ENCODE measurements at places on chromosomes 3 and 15.

DNA sequence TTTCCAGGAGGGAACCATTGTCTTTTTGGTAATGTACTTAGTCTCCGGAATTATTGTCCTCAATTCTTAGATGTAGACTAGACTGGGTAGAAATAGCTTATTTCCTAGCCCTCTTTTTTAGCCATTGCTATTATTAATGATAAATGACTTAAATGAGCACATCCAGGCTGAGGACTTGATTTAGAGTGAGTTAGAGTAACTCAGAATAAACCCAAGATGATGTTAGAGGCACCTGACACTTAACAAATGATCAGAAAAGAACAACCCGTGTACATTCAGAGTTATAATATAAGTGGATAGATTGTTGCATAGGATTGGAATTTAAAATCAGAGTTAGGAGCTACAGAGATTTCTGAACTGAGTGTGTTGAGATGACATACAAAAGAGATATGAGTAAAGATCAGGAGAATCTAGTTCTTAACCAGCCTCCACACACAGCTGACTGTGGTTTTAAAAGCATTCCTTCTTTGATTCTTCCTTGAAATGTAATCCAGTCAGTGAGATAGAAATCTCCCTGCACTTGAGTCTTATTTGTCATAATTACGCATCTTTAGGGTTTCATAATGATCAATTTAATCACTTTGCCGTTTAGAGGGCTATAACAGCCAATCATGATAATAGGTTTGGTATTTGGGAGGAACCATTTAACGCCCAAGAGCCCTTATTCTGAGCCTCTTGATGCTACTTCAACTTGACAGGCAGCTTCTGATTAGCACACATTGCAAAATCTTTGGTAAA is 366.5 kb downstream of the GAP43 start:
- no peak for DNase-seq

- no peak for DNase-seq
Observed at GRCh38 chr15:45799508-45799907, 164.7 kb downstream of the SQOR start.

- no peak for DNase-seq
Observed at GRCh38 chr3:46906471-46907058, 29.0 kb downstream of the PTH1R start.

GRCh38 chr3:67976663-67977062 is 322.3 kb upstream of the SUCLG2 start:
- no peak for DNase-seq

DNA sequence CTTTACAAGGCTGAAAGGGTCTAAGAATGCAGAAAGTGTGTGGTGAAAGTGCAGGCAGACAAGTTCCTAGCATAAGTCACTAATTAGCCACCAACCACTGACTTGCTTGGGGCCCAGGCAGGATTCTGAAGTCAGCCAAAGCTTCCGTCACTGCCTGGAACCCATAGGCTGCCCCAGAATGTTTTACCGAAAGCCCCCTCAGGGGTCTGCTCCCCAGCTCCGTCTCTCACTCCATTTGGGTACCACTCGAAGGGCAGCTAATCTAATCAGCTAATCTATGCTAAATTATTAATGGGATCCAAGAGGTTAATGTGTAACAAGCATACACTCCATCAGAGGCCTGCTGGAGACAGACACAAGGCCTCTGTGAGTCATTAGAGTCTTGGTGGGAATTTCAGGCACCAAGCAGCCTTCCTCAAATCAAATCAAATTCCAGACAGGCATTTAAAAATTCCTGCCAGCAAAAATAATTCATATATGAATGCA is 13.2 kb downstream of the ADAMTS9 start:
- DNase-seq, result no peak

DNA sequence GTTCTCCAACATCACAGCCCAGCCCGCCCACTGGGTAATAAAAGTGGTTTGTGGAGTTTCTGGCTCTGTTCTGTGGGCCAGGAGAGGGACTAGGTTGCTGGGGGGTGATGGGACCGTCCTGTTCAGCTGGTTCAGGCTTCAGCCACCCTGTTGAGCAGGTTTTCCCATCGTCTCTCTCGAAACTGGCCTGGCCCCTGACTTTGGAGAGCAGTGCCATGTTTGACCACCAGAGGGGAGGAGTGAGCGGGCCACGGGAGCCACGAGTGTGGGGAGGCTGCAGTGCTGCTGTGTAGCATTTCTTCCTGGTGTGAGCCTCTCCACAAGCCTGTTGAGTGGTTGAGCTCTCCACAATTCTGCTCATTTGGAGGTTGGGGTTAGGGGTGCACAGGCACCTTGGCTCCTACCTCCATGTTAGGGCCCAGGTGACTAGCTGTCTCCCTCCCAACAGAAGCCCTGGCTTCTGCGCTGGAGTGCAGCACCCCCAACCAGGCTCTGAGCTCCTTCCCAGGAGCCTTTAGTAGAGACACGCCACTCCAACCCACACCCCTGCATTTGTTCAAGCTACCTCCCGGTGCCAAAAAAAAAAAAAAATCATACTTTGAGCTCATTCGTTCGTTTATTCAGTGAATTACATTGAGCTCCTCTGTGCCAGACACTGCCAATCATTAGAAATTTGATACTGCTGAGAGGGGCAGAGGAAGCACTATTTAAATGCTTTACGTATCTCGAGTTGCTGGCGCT is 13.9 kb downstream of the SPINT1 start:
- peak; percentile 54 for DNase-seq

DNA sequence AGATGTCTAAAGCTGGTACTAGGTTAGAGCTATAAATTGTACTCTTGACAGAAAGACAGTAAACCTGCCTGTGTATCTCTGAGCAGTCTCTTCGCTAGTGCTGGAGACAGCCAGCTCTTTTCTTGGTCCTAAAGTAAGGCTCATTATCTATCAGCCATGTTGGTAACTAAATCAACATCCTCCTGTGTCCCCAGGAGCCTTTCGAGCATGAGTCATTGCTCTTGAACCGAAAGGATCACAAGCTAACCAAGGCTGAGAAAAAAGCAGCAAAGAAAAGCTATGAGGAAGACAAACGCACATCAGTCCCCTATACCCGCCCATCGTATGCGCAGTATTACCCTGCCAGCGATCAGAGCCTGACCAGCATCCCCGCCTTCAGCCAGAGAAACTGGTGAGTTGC is 25.0 kb upstream of the TEX264 start:
- no peak for DNase-seq

DNA sequence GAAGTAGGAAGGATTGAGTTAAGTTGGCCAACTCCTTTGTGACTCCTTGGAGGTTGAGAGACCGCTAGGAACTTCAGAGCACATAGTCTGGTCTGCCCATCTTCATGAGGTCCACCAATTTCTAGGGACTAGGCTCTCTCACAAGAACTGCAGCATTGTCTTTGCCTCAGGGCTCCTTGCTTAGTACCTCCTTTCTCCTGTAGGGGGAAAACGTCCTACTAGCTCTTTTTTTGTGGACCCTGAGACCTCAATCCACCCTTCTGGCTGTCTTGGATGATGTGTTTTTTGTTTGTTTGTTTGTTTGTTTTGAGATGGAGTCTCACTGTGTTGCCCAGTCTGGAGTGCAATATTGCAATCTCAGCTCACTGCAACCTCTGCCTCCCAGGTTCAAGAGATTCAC is 21.6 kb downstream of the REC114 start:
- no peak for DNase-seq

- no peak for DNase-seq
Observed at GRCh38 chr3:143737065-143737464, 111.2 kb downstream of the SLC9A9 start.

DNA sequence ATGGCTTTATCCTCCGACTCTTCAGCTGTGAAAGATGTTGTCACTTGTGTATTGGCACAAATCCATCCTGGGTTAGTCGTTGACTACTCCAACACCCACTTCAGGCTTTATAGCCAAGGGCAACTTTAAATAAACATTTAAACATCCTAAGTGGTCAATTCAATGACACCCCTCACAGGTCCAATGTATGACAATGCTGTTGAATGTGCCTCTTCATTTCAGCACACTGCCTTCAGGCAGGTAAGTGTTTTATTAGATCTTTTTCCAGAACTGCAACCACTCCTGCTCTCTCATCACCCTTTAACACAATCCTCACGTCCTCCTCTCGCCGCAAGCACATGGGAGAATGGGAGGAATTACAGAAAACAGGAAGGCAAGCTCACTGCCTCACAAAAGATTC is 30.3 kb downstream of the IL12A start:
- no peak for DNase-seq

GRCh38 chr3:20185331-20185678 is 701 bp downstream of the SGO1 start:
- DNase-seq, result no peak

GRCh38 chr3:195246581-195246995 is 24.4 kb downstream of the XXYLT1 start:
- peak; percentile 47 for DNase-seq

DNA sequence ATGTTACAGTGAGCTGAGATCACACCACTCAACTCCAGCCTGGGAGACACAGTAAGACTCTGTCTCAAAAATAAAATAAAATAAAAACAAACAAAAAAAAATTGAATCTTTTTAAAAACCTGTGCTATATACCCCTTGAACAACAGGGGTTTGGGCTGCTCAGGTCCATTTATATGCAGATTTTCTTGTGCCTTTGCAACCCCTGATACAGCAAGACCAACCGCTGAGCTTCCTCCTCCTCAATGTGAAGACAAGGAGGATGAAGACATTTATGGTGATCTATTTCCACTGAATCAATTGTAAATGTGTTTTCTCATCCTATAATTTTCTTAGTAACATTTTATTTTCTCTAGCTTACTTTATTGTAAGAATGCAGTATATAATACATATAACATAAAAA is 831.0 kb upstream of the ARPP21 start:
- no peak for DNase-seq

GRCh38 chr3:36663666-36664291 is 100.6 kb downstream of the DCLK3 start:
- no peak for DNase-seq

DNA sequence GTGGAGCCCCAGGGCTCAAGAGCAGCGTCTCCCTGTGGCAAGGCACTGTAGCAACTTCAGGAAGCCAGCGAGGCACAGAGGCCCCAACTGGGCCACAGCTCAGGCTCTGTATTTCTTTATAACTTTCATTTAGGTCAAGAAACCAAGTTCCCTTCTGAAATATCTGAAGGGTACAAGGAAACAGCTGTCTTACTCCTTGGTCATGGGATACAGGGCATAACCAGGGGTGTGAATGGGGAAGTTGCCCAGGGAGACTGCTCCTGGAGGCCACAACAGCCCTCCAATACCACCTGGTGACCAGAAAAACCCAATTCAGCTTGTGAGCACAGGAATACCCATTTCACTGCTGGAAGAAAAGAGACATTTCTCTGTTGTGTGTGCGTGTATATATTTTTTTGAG is 13.3 kb upstream of the SPTBN5 start:
- no peak for DNase-seq

- DNase-seq, result no peak
Observed at GRCh38 chr15:79957741-79958140, 13.3 kb downstream of the BCL2A1 start.

GRCh38 chr15:74832826-74833225 is 6.4 kb downstream of the CPLX3 start:
- DNase-seq, result no peak

GRCh38 chr3:123258811-123259420 is 57.2 kb downstream of the SEC22A start:
- no peak for DNase-seq

GRCh38 chr3:42498791-42499477 is 3.5 kb upstream of the VIPR1 start:
- peak; percentile 37 for DNase-seq

DNA sequence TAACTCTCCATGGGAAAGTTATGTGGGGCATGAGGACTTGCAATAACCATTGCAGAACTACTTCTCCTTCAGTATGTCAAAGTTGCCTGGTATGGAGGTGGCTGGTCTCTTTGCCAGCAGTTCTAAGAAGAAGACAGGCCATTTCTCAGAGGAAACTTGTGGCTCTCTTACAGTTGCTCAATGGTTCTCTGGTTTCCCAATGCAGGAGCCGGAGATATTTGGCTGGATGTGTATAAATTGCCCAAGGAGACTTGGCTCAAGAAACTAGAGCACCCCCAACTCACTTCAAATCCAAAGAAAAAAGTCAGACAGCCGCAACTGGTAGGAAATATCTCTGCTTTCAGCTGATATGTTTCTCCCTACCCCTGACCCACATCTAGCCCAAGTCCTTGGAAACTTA is 24.2 kb downstream of the WDR93 start:
- no peak for DNase-seq

- no peak for DNase-seq
Observed at GRCh38 chr3:160393346-160394008, 5.5 kb downstream of the IFT80 start.

DNA sequence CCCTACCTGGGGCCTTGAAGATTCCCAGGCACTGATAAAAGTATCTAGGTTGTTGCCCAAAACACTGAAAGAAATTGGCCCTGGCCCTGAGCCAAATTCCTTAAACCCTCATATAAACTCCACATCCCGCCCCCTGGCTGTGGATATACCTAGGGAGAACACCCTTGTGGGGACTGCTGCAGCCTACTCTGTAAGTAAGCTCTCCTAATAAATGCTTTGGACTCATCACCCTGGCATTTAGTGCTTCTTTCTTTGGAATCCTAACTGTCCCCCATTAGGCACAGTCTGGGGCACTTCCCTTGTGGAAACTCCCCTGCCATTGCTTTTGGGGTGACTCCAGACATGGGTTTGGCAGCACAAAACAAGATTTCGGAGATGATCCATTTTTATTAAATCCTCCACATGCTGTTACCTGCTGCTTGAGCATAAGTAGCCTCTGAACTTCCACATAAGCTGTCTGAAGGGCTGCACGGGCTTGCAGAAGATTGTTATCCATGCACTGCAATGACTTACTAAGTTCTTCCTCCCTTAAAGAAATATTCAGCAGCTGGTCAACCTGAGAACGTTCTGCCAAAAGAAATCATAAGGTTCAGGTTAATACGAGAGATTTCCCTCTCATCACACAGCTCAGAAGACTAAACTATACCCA is 46.4 kb downstream of the ZNF106 start:
- DNase-seq, result no peak

- no peak for DNase-seq
Observed at GRCh38 chr3:46369675-46370132, 1.0 kb upstream of the CCR5 start.

- no peak for DNase-seq
Observed at GRCh38 chr3:169324452-169324785, 339.1 kb downstream of the MECOM start.

DNA sequence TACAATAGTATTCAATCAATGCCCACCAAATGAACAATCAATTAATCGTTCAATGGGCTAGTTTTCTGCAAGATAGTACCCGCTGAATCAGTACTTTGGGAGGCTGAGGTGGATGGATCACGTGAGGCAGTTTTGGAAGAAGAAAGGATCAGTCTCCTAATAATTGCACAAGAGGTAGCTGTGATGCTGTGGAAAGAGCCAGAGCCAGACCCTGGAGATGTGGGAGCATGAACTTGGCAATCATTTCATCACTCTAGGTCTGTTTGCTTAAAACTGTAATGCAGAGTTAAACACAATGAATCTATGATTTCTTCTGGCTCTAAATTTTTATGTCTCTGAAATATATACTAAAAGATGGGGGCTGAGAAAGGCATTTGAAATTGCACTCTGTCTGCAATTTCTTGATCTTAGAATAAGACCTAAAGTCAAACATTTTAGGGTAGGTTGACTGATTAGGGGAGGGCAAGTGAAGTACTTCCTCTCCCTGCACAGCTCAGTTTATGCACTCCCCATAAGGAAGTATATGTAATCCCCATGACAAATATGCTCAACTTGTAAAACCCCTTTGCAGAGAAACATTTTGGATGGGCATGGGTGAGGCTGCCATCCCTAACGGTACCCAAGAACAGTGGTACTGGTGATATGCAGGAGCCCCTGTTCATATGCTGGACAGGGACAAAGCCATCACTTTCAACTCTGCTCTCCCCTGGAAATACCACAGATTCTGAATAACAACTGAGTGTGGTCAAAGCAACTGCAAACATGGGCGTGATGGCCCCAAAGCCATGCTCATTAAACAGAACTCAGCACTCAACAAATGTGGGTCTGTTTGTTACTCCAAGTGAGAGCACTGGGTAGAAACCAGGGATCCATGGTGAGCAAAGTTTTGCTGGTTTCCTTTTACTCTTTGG is 28.6 kb upstream of the SPATA12 start:
- DNase-seq, result no peak
